ENCODE measurements at places on chromosomes 7 and 10. TPM values are rescaled to one million over a fixed set of nuclear protein-coding genes. Genes with fewer than 3 reads are reported as not detected.

KIAA1217 gene
- total RNA-seq: 167 TPM

GPR158 gene
- total RNA-seq: 7.3 TPM

UPK3BL2 gene
- 12.1 TPM for total RNA-seq

SDHAF3 gene
- total RNA-seq: 14.4 TPM

HGF gene
- total RNA-seq: 15.1 TPM

ATG9B gene
- 11.8 TPM for total RNA-seq

PDE6C gene
- total RNA-seq: not detected

MYL10 gene
- not detected for total RNA-seq

VAX1 gene
- total RNA-seq: not detected

DLG5 gene
- 79.8 TPM for total RNA-seq

CD36 gene
- 0.44 TPM for total RNA-seq

MCMBP gene
- 45.1 TPM for total RNA-seq

HABP2 gene
- not detected for total RNA-seq

SRRM3 gene
- total RNA-seq: 8.2 TPM

DNA sequence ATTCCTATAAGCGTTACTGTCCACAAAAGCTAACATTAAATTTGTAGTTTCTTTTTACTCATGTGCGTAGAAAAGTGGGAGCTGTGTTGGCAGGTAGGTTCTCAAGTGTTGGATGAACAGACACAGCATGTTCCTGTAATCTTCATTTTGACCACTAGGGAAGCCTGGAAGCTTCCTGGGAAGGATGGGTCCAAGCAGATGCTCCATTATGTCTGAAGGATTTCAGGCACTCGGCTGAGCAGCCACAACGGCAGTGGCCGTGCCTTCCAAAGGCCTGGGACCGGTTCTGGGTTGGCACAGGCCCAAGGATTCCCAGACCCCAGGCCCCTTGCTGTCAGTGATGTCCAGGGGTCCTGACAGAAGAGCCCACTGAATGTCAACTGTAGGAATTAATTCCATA, 386.3 kb downstream of the TNS3 start:
- H3K27ac ChIP-seq: no peak overlapping the region
- no peak for DNase-seq
- no peaks in the 10 kb centered on the region for H3K27me3 ChIP-seq
- no peaks in the 10 kb centered on the region for H3K36me3 ChIP-seq

- H3K36me3 ChIP-seq: no peaks in the 10 kb centered on the region
- no peak overlapping the region for H3K4me3 ChIP-seq
- peaks cover 32% of the 10 kb centered on the region for H3K4me1 ChIP-seq
Measured at GRCh38 chr10:132522521-132523411, 14.8 kb upstream of the INPP5A start.

DNA sequence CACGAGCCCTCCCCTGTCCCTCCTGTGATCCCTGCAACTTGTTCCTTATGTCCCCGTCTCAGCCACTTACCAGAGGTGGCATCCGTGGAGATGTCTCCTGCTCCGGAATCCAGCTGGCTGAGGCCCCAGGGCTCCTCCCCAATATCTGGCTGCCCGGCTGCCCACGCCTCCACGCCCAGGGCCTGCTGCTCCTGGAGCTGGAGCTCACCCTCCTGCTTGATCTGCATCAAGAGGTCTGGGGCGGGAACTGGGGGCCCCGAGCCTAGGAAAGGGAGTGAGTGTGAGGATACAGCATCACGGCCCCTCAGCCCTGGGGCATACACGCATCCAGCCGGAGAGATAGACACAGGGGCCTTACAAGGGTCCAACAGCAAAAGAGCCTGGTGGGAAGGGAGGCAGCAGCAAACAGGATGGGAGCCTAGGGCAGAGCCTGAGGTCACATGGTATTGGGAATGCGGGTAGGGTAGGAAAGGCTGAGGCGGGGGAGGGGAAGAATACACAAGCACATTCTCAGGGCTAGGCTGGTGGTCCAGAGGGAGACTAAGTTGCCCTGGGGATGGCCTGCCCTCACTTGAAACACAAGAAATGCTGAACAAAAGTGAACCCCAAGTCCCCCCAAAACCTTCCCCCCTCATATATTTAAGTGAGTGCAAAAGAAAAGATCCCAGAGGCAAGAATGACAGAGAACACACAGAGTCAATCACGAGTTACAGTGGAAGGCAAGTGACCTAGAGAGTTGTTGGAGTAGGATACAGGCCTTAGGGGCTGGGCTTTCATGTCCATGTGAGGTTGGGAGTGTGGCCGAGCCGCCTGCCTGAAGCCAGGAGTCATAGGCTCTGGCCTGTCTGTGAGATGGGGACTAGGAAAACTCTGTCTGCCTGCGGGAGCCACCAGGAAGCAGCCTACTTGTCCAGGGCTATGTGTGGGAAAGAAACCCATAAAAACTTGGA, 16.9 kb upstream of the ZNF777 start:
- no peak for DNase-seq
- no peaks in the 10 kb centered on the region for H3K27me3 ChIP-seq
- no peaks in the 10 kb centered on the region for H3K4me1 ChIP-seq
- peaks cover 72% of the 10 kb centered on the region for H3K36me3 ChIP-seq
- no peak overlapping the region for H3K27ac ChIP-seq

DNA sequence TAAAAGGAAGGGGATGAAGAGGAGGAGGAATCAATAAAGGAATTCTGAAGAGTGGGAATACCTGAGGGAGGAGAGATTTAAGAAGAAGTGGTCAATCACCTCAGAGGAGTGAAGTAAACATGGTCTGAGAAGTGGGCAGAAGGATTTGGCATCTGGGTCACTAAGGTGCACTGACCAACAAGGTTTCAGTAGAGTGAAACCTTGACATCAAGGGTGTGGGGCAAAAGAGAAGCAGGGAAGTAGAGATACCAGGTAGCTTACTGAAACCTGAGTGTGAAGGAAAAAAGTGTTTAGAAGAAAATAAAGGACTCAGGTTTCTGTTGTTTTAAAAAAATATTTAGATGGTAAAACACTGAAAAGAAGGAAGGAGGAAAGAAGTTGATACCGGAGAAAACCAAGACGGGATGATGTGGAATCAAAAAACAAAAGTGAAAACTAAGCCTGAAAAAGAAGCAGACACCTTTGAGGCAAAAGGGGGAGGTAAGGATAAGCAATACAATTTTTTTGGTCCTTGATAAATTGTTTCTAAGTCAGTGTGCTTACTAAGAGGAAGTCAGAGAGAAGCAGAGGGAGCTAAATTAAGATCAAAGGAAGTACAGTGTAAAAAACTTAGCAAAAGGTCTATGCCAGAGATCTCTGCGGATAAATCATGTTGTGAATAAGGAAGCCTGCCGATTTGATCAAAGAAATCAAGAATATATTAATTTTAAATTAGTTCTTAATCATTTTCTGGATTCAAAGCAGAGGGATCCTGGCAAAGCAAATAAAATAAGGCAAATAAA, 137.2 kb upstream of the GPR22 start:
- no peak for DNase-seq
- no peak overlapping the region for H3K4me3 ChIP-seq
- H3K4me1 ChIP-seq: peaks cover 8% of the 10 kb centered on the region

DNA sequence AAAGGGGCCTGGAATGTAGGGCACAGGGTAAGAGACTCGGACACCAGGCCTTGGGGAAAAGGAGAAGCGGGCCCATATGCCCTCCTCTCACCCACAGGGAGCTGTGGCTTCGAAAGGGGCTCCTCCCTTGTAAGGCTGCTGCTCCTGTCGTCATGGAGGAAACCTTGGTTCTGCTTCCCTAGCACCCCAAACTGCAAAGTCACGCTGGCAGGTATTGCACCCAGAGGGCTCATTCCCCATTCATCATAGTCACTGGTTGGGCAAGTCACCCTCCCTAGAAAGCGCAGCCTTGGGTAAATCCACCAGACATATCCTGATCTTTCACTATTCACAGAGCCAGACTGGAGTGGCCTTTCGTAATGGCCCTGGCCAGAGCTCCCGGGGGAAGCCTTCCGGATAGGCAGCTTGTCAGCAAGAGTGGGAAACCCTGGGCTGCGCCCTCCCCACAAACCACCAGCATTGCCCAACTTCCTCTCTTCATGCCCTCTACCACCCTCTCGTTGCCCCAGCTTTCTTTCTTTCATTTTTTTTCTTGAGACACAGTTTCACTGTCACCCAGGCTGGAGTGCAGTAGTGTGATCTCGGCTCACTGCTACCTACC, 121.0 kb downstream of the HIP1 start:
- no peak overlapping the region for H3K27ac ChIP-seq
- H3K4me3 ChIP-seq: no peak overlapping the region
- H3K36me3 ChIP-seq: no peaks in the 10 kb centered on the region
- no peaks in the 10 kb centered on the region for H3K27me3 ChIP-seq
- no peak for DNase-seq

DNA sequence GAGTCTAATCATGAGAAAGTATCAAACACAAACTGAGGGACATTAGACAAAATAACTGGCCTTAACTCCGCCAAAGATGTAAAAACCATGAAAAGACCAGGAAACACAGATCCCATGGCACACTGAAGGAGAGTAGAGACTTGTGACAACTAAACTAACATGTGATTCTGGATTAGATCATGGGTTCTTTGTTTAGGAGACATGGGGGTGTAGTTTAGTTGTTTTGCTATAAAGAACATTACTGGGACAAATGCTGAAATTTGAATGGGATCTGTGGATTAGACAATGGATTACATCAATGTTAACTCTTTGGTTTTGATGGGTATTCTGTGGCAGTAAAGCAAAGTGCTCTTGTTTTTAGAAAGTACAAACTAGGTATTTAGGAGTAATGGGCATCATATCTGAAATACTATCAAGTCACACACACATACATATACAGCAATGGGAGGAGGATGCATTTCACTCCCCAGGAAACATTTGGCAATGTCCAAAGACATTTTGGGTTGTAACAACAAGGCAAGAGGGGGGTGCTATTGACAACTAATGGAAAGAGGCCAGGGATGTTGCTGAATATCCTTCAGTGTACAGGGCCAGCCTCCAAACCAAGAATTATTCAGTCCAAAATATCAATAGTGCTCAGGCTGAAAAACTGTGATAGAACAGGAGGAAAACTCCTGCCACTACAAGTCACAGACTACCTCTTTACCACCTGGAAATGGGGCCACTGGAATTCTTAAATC, 32.4 kb downstream of the WAPL start:
- H3K4me1 ChIP-seq: no peaks in the 10 kb centered on the region
- no peak overlapping the region for H3K4me3 ChIP-seq
- H3K36me3 ChIP-seq: peaks cover 28% of the 10 kb centered on the region

- no peak overlapping the region for H3K27ac ChIP-seq
- H3K4me3 ChIP-seq: no peak overlapping the region
- peaks cover 3% of the 10 kb centered on the region for H3K4me1 ChIP-seq
- DNase-seq: no peak
- no peaks in the 10 kb centered on the region for H3K27me3 ChIP-seq
- H3K36me3 ChIP-seq: peaks cover 21% of the 10 kb centered on the region
Measured at GRCh38 chr7:75943864-75944263, 28.9 kb downstream of the POR start.

DNA sequence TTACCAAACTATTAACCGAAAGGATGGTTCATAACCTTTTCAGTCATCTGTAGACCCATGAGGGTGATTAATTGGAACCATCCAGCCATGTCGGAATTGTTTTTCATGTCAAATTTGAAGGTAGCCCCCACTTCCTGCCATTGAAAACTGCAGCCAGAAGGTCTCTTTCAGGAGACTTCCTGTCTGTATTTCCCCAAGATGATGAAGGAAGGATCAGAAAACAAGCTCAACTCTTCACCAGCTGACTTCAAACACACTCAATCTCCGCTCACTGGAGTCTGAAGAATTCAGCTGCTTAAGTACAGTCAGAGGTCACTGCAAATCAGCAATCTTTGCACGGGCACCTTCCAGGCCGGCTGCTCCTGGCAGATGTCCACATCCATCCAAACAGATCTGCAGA, 291.7 kb upstream of the NPVF start:
- DNase-seq: no peak
- H3K27me3 ChIP-seq: peaks cover 43% of the 10 kb centered on the region
- no peak overlapping the region for H3K27ac ChIP-seq
- no peaks in the 10 kb centered on the region for H3K36me3 ChIP-seq
- peaks cover 4% of the 10 kb centered on the region for H3K4me1 ChIP-seq

DNA sequence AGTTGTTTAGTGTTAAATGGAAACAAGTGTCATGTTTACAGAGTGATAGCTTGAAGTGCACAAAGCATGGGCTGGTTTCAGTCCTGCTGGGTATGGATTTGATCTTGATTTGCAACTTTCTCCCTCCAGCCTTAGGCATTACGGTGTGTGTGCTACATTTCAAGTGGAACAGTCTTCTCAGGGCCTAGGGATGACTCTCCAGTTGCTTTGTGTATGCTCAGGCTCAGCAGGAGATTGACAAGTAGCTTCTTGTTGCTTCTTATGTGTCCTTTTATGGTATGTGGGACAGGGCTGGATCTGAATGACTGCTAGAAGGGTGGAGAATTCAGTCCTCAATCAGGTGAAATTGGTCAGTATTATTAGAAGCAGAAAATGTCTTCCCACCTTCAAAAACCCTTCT, 51.3 kb upstream of the PLEKHA1 start:
- H3K27me3 ChIP-seq: peaks cover 2% of the 10 kb centered on the region
- no peak overlapping the region for H3K4me3 ChIP-seq
- no peaks in the 10 kb centered on the region for H3K36me3 ChIP-seq
- no peak overlapping the region for H3K27ac ChIP-seq
- no peak for DNase-seq

DNA sequence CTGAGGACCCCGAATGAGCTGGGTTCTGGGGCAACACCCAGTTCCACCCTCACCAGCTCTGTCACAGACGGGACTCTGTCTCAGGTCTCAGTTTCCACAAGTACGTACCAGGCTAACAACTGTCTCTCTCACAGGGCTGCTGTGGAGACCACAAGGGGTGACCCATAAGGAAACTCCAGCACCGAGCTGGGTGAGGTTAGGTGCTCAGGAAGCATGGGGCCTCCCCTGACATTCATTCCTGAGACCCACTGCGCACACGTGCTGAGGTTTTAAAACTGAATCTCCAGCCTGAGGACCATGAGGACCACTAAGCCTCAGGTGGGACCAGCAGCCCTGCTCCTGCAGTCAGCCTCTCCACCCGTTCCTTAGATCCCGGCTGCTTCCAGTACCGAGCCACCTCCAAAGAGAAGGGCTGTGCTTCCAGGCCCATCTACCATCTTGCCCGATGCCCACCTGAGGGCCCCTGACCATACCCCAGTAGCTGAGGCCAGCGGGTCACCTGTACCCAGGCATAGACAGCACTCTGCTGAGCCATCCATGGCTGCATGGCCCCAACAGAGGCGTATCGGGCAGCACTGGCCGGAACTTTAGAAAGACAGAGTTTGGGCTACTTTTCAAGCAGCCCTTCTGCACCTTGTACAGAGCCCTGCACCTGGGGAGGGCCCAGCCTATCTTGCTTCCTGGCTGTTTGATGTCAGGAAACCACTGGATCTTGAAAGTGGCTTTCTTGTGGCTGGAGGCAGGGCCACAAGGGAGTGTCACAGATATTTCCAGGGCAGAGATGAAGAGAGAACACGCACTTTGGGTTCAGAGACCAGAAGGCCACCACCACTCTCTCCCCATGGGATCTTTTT, 18.7 kb downstream of the HSPA12A start:
- no peak overlapping the region for H3K27ac ChIP-seq
- DNase-seq: no peak
- H3K27me3 ChIP-seq: no peaks in the 10 kb centered on the region
- H3K4me1 ChIP-seq: peaks cover 24% of the 10 kb centered on the region

GRCh38 chr7:15457990-15458955, 103.5 kb downstream of the AGMO start:
- H3K36me3 ChIP-seq: no peaks in the 10 kb centered on the region
- H3K4me1 ChIP-seq: peaks cover 4% of the 10 kb centered on the region
- no peaks in the 10 kb centered on the region for H3K27me3 ChIP-seq
- H3K27ac ChIP-seq: no peak overlapping the region
- H3K4me3 ChIP-seq: no peak overlapping the region

GRCh38 chr10:59750155-59750945, 2.9 kb downstream of the MRLN start:
- no peak overlapping the region for H3K27ac ChIP-seq
- no peaks in the 10 kb centered on the region for H3K36me3 ChIP-seq
- H3K4me1 ChIP-seq: no peaks in the 10 kb centered on the region

All from mesothelial cell of epicardium (in vitro differentiated cells).